ENCODE measurements at places on chromosomes 11 and 22.

DNA sequence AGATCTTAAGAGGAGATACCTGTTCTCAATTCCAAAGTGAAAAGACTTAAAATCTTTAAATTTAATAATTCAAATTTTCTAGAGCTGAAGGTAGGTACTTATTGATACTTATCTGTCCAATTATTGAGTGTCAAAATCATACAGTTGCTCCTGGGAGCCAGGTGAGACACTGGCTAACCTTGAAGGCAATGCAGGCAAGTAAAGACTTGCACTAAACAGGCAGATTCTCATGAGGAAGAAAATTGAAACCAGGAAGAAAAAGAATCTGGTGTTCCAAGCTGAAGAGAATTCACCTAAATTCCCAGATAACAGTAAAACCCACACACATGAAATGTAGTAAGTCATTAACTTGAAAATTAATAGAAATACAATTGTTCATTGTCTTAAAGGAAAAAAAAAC, 30.3 kb downstream of the VSIG10L2 start:
- no peak for DNase-seq

DNA sequence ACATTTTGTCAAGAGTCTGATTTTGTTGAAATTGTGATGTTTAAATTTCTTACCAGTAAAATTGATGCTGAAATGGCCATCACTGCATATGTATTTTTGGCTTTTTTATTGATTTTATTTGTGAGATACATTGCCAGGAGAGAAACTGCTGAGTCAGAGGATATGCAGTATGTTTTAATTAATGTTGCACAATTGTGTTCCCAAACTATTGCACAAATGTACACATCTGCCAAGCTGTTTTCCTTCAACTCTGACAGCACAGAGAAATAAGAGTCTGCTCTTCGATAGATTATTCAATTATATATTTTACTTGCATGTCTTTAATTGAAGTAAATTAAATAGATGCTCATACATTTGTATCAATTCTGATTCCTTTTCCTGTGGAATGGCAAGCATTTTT, 640.2 kb upstream of the LUZP2 start:
- DNase-seq = no peak

- no peak for DNase-seq
These were observed 18.5 kb downstream of the SPECC1L start for GRCh38 chr22:24289114-24289513.

GRCh38 chr11:77379934-77380333, 78.4 kb upstream of the GDPD4 start:
- no peak for DNase-seq

DNA sequence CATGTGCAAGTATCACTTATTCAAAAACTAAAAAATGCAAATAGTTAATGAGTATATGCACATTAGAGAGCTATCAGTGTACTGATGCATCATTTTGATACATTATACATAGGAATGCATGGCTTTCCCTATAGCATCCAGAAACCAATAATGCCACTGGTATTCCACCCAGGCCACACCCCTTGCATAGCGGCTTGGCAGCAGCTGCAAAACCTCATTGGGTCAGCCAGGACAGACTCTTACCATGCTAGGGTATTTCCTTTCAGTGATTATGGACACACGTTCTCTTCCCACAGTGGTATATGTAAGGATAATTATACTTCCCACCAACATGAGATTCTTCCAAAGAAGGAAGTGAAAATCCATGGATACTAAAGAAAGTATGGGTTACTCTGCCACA, 145.9 kb upstream of the PITPNB start:
- DNase-seq = no peak

- no peak for DNase-seq
These were observed 445.6 kb downstream of the TBC1D22A start for GRCh38 chr22:47207846-47208554.

DNA sequence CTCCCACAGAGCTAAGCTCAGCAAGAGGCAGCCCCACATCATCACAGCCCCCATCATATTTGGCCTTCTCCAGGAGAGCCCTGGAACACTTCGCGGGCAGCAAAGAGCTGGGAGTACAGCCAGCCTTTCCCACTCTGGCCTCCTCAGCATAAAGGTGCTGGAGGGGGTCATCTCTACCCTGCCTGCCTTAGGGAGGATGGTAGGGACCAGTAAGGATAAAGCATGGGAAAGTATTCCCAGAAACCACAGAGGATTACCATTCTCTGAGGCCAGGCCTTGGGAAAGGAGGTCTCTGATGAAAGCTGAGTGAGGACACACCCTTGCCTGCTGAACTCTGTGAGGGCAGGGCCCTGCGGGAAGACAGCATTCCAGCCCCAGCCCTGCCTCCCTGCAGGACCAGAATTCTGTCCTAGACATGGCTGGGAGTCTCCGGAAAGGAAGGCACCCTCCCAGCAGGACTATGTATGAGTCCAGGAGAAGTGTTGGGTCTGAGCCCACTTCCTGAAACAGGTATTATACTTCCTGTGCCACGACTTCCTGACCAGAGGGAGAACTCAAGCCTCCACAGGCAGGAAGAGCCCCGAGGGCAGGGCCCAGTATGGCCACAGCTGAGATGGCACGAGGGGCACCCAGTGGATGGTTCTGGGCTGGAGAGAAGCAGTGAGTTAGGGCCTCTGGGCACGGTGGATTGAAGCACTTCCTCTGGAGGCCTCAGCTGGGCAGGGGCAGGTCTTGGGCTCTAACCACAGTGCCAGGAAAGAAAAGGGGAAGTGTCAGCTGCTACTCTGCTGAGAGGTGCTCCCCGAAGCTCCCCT, 12.9 kb upstream of the CASTOR1 start:
- DNase-seq = no peak

DNA sequence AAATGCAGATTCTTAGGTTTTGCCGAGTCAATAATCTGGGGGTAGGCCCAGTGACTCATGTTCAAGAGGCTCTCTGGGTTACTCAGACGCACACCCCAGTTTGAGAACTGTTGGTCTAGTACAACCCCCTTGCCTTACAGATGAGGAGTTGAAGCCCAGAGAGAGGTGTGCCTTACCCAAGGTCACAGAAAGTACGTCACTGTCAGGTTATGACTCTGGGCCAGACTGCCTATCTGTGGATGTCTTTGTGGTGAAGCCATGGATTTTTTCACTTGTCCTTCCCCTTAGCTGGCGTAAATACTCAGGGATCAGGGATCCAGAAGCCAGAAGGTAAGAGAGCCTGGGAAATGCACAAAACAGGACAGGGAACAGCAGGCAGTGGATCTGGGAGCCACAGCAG, 25.2 kb upstream of the NECTIN1 start:
- no peak for DNase-seq

GRCh38 chr11:8095806-8096522, 15.0 kb downstream of the TUB start:
- DNase-seq = no peak

GRCh38 chr11:28401446-28401845, 293.3 kb downstream of the METTL15 start:
- DNase-seq = no peak

DNA sequence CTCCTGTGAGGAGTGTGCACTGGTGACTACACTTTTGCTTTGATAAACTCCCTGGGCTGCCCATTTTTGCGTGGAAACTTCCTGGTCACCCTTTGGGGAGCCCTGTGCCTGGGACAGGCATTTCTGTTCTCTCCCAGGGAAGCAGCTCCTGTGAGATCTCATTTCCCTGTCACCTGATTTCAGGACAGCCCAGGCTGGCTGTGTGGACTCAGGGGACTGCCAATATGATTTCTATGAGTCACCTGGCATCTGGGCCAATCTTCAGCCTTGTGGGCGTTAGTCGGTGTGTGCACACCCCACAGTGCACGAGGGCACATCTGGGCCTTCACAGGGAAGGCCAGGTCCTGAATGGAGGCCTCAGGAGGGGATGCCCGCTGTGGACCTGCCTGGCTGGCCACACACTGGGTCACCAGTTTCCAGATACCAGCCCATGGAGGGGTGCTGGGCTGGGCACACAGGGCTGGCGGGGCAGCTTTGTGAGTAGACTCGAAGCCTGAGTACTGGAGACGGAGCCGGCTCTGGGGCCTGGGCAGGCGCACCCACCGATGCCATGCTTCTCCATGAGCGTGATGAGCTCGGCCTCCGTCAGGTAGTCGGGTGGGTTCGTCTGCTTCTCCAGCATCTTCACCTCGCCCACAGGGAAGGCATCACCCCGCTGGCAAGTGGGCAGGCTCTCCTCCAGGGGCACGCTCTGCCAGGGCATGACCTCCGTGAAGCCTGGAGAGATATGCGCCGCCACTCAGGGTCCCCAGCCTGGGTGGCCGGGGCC, 9.4 kb upstream of the PPM1F start:
- DNase-seq = no peak

DNA sequence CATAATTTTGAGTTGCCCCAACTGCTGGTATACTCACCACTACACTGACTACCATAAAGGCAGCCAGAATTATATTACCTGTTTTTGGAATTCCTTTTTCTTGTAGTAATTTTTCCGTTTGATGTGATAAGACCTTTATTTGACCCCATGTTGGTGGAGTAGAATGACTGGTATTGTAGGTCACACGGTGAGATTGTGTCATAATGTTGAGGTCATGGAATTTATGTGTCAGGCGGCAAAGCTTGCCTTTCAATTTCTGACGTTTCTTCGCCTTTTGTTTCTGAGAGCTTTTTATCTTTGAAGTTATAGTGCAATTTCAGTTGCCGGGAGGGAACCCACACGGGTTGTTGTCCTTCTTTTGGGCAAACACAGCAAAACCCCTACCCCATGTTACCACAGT, 13.0 kb downstream of the OR52K1 start:
- no peak for DNase-seq

DNA sequence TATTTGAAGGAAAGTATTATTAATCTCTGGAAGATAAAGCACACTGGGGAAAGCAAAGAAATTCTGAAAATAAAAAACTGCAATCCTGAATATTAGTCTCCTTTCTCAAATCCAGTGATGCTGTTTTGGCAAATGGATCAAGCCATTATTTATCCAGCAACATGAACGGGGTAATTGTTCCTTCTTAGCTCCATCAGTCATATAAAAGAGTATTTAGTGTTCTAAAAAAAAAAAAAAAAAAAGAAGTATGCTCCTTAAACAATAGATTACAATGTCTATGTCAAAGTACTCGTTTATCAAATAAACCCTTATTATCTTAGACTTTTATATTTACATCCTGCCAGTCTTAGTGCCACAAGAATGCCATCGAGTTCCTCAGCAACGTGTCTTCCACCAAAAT, 1.3 kb downstream of the RDX start:
- DNase-seq = no peak

GRCh38 chr11:128361451-128362020, 225.8 kb downstream of the ETS1 start:
- DNase-seq = no peak

- no peak for DNase-seq
These were observed 102.1 kb upstream of the SLC5A12 start for GRCh38 chr11:26823963-26824362.

All from esophagus squamous epithelium (tissue), 5 donors.